NCI-H1092 (cell line): ENCODE measurements at places on chromosomes 6 and 20.

- DNase-seq: no peak
Measured at GRCh38 chr20:39067526-39068216, 105.5 kb downstream of the DHX35 start.

GRCh38 chr20:17806739-17807441 lies 107.1 kb downstream of the BANF2 start:
- DNase-seq: no peak

- DNase-seq: no peak
Measured at GRCh38 chr6:160135907-160136655, 14.5 kb downstream of the SLC22A1 start.

GRCh38 chr6:19692506-19693298 lies 144.5 kb upstream of the ID4 start:
- DNase-seq: no peak

- DNase-seq: no peak
Measured at GRCh38 chr20:24948939-24949679, at the start of gene CST7. TSS of gene CST7 (plus strand) at chr20:24949269. CDS start at chr20:24949506, 237 bp downstream.

DNA sequence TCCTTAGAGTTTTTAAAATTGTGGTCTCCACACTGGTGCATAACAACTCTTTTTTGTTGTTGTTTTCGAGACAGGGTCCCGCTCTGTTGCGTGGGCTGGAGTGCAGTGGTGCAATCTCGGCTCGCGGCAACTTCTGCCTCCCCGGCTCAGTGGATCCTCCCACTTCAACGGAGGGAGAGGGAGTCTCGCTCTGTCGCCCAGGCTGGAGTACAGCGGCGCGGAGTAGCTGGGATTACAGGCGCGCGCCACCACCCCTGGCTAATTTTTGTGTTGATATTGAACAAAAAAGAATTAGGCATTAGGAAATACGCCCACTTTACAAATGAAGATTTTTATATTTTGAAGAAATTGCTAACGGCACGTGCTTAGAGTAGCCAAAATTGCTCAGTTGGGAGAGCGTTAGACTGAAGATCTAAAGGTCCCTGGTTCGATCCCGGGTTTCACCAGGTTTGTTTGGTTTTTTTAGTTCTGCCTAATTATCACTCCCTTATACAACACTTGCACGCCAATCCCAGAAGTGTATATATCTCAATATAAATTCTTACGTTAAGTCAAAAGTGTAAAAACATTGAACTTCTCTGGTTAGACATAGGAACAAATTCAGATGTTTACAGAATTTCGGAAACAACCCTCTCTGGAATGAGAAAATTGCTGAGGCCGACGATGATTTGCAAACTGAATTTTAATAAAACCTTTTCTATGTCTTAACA lies 159.6 kb downstream of the TRIM27 start:
- DNase-seq: no peak

- DNase-seq: no peak
Measured at GRCh38 chr20:48614593-48615274, 213.1 kb downstream of the PREX1 start.

DNA sequence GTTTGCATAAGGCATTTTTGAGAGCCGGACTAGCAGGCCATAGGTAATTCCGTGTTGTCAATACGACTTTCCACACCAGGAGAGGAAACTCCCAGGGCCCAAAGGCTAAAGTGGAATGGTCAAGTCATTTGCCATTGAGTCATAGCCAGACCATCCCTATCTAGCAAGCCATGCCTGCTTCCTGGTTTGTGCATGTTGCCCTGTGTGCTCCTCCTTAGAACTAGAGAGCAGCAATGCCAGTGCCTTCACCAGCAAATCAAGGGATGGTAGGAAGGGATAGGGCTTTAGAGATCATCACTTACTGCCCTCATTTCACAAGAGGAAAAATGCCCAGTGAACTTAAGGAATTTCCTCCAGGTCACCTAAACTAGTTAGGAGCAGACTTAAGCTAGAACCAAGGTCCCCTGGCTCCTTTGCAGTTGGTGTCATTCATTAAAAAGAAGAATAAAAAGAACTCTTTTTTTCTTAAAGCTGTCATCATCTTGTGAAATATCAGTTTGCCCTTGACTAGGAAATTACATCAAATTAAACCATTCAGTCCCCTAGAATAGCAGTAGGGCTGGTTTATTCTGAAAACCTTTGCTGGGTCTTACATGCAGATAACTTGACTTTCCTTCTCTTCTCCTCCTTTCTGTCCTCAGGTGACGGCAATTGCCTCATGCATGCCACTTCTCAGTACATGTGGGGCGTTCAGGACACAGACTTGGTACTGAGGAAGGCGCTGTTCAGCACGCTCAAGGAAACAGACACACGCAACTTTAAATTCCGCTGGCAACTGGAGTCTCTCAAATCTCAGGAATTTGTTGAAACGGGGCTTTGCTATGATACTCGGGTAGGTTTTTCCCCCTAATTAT lies 7.4 kb downstream of the TNFAIP3 start:
- DNase-seq: no peak

DNA sequence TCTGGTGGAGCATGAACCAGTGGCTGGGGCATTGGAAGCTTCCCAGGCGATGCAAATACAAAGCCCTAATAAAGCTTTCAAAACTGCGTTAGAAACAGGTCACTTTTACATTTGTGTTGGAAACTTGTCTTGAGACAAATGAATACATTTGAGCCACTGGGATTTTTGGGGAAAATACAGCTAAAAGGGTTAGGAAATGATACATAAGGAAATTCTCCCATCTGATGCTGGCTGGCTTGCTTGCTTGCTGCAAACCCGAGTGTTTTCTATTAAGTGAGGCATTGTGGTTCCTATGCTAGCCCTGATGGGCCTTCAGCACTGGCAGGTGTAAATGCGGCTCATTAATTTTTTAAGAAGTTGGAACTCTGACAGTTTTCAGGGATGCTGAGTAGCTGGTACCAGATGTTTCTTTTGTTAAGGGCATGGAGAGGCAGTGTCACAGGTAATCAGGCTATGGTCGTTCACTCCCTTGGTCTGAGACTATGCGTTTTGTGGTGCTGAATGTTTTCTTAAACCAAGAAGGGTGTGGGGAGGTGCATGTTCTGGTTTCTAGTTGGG lies 35.2 kb downstream of the RREB1 start:
- DNase-seq: peak; percentile 84

DNA sequence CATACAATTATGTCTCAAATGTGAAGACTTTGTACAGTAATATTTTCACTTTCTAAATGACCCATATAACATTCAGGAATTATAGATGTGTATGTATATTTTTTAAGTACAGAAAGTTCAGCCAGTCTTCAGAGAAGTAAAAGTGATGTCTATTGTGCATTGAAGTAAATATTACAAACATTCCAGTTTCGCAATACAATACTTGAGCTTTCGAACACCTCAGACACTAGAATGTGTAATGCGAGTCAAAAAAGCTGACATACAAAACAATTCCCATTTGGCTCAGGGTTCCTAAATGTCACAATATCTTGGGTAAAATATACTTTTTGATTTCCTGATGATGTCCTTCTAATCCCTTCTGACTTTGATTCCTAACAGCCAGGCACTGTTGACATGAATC lies 101.4 kb downstream of the ZNF217 start:
- no peak for DNase-seq

DNA sequence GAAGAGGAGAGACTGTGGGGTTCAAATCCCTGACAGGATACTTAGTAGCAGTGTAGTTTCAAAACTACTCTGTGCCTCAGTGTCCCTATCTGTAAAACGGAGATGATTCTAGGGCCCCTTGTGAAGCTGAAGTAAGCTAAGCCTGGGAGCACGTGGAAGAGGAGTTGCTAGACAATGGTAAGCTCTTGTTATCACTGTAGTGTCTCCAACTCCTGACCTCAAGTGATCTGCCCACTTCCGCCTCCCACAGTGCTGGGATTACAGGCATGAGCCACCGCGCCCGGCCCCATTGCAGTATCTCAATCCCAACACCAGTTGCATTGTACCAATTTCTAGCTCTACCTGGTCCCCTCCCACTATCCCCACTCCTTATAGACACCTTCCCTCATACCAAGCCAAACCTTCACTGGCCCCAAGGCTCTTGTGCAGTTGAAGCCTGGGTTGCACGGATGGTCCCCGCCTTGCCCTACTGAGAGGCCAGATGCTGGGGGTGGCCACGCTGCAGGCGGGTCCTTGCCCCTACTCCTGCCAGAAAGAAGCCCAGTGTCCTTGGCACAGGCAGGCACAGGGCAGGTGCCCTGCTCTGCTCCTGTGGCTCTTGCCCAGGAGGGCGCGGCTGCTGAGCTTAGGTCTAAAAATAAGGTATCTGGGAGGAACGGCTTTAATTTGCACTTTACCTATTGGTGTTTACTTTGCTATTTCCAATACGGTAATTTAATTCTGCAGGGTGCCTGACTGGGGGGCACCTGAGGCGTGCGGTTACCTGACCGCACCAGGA lies 118.1 kb downstream of the VEGFA start:
- no peak for DNase-seq

GRCh38 chr6:116176596-116176995 lies 50.7 kb upstream of the COL10A1 start:
- DNase-seq: no peak

GRCh38 chr20:25421102-25421501 lies 13.6 kb downstream of the GINS1 start:
- no peak for DNase-seq

DNA sequence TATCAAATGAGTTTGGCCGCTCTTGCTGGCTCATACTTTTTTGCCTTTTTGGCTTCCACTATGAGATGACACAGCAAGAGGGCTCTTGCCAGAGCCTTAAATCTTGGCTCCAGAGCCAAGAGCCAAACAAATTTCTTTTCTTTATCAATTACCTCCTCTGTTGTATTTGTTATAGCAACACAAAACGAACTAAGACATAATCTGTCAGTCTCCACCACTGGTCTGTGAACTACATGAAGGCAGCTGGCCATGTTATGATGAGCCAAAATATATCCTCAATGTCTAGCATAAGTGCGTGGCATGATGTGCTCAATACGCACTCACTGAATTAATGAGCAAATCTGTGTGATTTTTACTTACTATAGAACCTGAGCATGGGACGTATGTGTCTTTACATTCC lies 220.0 kb upstream of the ZNF217 start:
- DNase-seq: no peak

- DNase-seq: no peak
Measured at GRCh38 chr6:170393807-170394399, 87.3 kb downstream of the FAM120B start.

DNA sequence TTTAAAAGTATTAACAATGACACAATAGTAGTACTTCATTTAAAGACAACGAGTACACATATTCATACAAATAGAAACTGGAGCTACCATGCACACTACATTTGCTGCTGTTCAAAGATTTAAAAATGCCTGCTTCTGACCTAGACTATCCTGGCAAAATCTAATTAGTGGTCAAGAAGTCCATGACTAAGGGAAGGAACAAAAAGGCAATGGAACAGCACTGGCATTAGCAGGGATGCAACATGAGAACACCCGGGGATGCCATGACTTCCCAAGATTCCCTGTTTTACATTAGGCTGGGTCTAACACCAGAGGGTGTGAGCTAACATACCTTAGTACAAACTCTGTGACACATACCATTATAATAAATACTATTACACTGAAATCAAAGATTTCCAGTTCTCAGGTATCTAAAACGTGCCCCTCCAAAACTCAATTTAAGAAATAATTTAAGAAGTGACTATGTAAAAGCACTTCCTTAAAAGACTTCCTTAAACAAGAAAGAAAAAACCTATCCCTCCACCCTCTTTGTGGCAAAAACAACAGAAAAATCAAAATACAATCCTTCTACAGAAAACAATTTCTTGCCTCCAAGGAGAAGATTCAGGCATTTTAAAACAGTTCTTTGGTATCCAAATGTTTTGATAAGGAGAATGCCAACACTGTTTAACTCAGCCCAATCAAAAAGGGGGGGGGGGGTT lies 25.5 kb downstream of the CHD6 start:
- no peak for DNase-seq

GRCh38 chr6:83558975-83559374 lies 46.6 kb downstream of the PRSS35 start:
- DNase-seq: no peak

DNA sequence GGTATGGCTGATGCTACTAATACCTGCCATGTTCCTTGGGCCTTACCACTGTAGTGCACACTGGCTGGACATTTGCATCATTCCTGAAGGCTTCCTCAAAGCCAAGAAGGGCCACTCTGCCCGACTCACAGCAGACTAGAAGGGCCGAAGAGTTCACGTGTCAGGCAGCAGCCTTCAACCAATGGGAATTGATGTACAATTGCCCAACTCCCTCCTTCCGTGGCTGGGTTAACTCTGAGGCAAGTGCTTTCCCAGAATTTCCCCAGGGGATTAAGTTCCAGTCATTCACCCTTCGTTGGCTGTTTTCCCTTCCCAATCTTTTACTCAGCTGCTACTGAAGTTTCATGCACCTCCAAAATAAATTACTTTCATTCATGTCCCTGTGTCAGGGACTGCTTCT lies 29.8 kb downstream of the PSMB9 start:
- DNase-seq: no peak

- DNase-seq: no peak
Measured at GRCh38 chr6:41689171-41690008, 46.0 kb downstream of the TFEB start.

GRCh38 chr20:11255860-11256259 lies 582.1 kb upstream of the JAG1 start:
- no peak for DNase-seq

DNA sequence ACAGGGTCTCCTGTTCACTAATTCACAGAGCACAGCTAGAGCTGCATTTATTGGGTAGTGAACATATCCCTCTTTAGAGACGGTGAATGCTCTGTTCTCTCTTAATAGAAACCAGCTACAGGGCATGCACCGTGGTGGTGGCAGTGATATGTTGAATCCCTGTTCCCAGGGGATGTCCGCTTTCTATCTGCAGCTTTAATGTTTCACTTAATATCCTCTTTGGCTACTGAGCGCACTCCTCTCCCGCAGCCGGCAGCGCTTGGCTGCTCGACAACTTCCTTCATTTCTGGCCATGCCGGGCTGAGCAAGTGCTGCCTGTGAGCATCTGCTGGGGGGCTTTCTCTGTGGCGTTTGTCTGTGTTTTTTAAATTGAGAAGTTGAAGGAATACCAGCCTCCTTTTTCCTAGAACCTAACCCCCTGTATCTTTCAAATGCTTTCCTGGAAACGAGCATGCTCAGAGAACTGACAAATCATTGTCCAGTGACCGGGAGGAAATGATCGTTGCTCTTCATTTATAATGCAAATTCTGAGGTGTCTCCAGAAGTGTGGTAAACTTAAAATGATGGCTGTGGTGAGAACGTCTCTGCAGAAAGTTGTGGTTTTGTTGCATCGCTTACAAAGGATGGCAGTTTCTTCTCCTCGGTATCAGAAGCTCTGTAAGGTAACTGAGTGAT lies 297.9 kb downstream of the UTRN start:
- DNase-seq: peak; percentile 36

GRCh38 chr6:118504611-118505010 lies 43.5 kb upstream of the PLN start:
- DNase-seq: no peak
